ENCODE measurements at places on chromosomes 7 and 10.

DNA sequence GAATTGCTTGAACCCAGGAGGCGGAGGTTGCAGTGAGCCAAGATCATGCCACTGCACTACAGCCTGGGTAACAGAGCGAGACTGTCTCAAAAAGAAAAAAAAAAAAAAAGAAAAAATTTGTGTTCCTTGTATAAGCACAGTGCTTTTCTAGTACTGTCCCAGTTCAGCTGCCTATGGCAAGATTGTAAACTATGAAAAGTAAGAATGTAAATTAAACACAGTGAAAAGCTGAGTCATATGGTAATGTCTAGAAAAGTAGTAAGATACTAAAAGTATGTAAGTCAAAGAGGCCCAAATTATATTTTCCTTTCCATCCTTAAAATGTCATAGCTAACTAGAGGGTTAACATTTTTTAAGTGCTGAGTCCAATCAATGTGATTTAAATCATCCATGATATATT is 42.8 kb downstream of the RBM20 start:
- no peak for DNase-seq

DNA sequence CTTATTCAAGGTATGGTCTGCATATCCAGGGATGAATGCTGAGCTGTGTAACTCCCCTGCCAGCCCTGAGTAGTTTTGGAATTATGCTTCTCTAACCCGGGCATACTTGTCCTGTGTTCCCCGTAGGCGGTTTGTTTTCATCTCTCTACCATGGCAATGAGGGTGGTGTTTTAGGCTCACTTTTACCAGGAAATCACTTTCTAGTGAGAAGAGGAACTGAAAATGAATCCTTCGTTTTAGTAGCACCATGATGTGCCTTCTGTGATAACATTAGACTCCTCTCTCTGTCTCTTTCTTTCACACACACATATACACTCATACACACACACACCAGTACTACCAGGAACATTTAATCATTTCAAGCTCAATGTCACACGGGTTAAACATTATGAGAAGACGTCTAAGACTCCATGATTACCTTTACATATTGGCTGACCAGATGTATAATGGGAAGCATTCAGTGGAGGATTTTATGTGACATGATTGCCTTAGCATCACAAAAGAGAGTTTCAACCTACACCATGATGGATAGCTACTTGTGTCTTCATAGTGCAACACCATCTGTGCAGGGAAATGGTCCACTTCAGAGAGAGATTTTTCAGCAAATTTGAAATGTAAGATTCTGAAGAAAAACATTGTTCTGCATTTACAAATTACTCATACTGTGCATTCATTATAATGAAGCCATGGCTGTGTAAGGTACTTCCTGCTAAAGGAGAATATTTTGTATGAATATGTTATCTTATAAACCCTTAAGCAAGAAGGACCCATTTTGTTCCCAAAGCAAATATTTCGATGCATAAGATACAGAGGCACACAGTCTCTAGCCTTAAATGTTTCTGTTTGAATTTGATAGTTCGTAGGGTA is 31.0 kb upstream of the PFKP start:
- DNase-seq = no peak

DNA sequence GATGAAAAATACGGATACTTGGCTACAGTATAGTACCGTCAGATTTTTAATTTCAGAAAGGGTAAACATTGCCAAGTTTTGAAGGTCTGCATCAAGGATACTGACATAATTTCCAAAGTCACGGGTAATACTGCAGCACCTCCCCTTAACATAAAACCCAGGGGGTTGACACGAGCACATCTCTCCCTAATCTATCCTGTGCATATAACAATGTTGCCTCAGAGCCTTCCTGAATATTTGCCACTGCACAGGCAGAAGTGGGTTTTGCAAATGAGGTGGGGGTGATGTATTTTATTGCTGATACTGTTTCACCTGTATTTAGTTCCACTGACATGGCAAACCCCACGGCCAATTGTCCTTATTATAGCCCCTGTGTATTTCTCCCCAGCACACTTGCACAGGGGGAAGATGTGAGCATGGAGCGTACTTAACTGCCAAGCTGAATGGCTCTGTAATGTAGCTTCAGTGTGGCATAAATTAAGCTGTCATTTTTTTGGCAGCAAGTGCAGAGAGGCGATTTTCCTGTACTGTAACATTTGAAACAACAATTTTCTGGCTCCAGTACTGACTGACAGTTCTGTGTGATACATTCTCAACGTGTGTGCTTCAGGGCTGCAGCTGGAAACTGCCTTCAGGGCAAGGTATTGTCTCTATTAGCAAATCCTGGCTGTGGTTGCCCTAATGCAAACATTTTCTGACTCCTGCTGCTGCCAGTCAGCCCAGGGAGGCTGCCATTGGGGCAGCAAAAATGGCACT is 299.6 kb upstream of the SP4 start:
- no peak for DNase-seq

DNA sequence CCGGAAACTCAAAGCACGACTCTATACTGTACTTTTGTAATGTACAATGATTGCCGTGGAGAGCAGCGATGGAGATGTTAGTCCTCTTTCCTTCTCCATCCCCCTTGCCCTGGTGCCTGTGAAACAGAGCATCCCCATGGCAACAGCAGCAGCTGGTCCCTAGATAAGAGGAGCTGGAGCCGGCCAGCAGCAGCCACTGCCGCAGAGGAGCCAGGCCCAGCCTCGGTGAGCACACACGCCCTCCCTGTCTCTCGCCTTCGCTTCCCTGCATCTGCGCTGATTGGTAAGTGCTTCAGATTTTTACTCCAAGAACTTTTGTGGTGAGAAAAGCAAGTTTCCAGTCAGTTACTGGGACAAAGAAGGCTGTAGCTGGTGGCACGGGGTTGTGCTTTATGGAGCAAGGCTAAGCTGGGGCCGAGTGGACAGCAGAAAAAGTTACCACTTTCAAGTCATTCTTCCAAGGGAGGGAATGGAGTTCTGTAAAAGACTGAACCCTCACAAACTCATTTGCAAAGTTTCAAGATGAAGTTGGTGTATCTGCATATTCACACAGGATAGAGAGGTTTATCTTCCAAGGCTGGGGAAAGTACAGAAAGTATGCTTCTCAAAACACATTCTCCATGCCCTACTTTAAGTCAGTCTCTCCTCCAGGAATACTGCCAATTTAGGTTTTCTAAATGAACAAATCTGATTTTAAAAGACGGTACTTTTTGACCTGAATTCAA is at the start of gene PPP1R17:
PPP1R17 (plus strand) TSS at position 192 of the 725 bp plus-strand sequence. CDS start 5,227 bp downstream, outside the sequence.
- DNase-seq = no peak

- DNase-seq = no peak
Measured at GRCh38 chr10:81135851-81136250, 598.1 kb downstream of the SH2D4B start.
